ENCODE measurements at places on chromosomes 5 and 9.

DNA sequence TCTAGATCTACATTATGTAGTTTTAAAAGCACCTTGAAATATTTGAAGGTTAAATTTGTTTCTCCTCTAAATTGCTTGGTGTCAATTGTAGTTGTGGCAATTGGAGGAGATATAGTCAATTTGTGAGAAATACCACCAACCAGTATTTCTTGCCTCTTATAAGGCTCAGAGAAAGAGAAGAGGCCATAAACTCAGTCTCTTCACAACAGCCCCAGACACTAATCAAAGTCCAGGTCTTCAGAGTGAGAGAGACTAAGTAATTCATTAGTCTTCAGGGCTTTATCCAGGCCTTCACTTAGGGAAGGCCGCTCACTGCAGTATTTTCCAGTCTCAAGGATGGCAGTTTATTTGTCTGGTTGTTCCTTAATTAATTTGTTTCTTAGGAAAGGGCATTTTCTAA is 168.0 kb upstream of the RGMB start:
- no peak for DNase-seq

DNA sequence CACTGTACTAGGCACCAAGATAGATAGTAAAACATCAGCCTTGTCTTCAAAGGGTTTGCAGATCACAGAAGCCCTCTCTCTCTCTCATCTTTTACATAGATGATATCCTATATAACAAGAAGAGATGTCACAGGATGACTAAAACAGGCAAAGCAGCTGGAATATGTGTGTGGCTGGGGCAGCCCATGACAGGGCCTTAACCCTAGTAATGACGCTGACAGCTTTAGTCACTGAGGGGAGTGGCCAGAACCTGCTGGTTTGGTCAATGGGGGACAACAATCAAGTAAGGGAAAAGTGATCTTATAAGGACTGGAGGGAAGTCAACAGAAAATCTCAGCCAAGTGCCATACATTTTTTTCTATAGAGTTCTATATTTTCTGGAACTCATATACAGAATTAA is 41.9 kb upstream of the RIC1 start:
- peak; percentile 16 for DNase-seq

DNA sequence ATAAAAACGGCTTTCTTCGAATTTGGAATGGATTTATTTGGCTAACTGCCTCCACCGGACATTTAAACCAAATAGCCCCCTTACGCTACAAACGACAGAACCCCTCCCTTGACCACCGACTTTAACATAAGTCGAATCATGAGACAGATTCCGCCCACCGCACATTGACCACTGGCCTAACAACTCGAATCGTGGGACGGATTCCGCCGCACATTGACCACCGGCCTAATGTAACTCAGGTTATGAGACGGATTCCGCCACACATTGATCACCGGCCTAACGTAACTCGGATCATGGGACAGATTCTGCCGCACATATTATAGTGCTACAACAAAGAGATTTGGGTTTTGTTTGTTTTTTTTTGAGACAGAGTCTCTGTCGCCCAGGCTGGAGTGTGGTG is 2.7 kb upstream of the LCN9 start:
- no peak for DNase-seq

DNA sequence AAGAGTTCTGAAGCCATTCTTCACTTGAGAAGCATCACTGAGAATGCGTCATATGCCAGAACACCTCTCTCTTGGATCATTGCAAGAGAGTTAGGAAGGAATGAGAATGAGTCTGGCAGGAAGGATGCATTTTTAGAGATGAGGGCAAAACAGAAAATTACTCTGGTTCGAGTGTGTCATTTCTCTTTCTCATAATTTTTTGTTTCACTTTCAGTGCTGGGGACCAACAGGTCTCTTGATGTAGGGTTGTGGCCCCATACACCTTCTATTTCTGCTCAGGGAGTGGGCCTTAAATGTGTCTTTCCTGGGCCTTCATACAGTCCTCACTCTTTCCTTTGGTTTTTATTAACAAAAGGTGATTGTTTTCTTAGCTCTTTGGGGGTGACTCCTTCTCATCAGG is 302.4 kb downstream of the NR3C1 start:
- no peak for DNase-seq

- no peak for DNase-seq
These were observed 662.8 kb downstream of the PTPRD start for GRCh38 chr9:9949978-9950377.

DNA sequence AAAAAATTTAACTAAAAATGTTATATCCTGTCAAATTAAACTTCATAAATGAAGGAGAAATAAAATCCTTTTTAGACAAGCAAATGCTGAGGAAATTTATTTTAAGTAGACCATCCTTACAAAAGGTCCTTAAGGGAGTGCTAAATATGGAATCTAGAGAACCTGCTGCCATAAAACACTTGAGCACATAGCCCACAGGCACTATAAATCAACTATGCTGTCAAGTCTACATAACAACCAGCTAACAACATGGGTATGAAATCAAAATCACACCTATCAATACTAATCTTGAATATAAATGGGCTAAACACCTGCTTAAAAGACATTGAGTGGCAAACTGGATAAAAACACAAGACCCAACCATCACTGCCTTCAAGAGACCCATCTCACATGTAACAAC is 15.1 kb upstream of the PRSS3 start:
- DNase-seq, result no peak

DNA sequence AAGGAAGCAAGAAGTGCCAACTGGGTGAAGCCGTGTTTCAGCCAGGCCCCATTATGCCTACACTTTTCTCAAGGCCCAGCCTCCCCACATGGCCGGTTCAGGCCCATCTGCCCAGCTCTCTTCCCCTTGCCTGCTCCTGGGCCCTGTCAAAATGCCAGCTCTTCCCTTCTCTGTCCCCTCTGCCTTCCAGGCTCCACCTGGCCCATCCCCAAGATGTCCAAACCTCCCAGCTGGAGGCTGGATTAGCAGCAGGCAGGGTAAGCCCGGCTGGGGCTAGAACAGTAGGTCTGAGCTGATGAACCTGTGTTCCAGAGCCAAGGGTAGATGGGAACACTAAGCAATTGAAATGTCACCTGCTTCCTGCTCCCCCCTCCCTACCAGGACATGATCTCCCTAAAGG is 64.1 kb upstream of the HSPA9 start:
- no peak for DNase-seq

Measured in stimulated activated CD4-positive, alpha-beta T cell treated with anti-CD3 and anti-CD28 coated beads, Interleukin-4, amount 100 ng/mL, for 4 hours (primary cell).